Skeletal muscle cell (primary cell): ENCODE measurements at places on chromosomes 5 and 9.

- no peak for DNase-seq
These were observed 116.0 kb downstream of the KCNN2 start for GRCh38 chr5:114477816-114478334.

DNA sequence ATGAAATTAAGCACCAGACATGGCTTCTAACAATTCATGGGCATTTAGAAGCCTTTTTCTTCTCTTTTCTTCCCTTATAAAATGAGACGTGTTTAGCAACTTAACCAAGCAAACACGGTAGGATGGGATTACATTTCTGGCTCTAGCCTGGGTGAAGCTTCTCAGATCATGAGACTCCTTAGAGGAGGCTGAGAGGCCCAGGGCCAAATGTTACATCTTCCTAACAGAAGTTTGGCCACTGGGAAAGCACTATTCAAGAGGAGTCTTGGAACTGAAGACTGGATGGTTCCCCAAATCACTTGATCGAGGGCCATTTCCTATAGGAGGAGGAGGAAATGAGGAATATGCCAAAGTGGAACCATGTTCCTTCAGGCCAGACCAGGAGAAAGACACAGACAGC, 1.9 kb downstream of the GABRP start:
- DNase-seq, result no peak

- no peak for DNase-seq
These were observed 73.4 kb downstream of the SGCD start for GRCh38 chr5:156400231-156400986.

DNA sequence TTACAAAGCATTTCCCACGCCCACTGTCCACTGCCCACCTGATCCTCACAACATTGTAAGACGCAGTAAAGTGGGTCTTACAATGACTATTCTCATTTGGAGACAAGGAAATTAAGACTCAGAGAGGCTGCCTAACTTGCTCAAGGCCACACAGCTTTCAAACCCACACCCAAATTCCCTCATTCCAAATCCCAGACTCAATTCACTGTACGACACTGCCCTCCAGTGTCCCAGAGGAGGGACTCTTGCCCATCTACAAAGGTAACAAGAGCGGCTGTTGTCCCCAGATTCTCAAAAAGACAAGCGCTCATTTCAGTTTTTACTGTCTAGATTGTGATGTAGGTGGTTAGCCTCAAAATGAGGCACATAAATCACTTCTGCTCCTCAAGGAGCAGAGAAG, 184.6 kb downstream of the ACTL7B start:
- DNase-seq, result no peak

DNA sequence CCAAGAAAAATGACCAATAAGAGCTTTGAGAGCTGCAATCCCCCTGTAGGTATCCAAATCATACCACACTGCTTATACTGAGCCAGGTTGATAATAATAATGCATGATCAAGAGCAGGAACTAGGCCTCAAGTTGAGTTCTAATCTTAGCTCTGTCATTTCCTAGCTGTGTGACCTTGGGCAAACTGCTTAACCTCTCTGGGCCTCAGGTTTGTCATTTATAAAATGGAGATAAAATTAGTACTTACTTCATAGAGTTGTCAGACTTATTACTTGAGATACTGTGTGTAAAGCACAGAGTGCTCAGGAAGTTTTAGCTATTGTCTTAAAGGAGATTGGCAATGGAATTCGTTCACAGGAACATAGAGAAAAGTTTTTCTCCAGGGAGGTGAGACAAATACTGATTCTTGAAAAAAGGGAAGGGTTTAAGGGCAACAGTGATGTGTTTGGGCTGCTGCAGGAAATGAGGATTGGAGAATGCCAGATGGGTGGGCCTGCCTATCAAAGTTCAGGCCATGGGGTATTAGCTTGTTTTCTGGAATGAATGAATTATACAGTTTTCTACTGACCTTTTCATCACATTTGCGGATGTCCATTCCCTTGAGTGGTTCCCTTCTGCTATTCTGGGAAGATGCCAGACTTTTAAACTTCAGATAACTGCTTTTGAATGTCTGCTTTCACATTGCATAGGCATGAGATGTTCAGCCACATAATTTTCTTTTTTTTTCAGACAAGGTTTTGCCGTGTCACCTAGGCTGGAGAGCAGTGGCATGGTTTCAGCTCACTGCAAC, 10.2 kb upstream of the ATP6V0E1 start:
- DNase-seq, result peak; percentile 65

DNA sequence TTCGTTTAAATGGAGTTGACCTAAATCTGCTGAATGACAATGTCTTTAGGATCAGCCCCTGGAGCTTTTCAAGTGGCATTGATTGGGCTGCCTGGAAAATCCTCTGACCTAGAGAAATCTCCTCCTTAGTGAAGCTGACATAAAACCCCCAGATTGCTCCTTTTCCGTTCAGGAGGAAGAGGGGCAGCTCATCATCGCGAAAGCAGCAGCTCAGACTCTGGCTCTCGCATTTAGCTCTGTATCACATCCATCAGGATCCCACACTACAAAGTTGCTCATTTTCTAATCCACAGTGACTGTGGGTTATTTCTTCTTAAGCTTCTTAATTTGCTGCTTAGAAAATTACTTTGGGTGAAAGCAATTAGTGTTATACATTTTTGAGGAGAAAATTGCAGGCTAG, 373.7 kb downstream of the ENC1 start:
- no peak for DNase-seq

DNA sequence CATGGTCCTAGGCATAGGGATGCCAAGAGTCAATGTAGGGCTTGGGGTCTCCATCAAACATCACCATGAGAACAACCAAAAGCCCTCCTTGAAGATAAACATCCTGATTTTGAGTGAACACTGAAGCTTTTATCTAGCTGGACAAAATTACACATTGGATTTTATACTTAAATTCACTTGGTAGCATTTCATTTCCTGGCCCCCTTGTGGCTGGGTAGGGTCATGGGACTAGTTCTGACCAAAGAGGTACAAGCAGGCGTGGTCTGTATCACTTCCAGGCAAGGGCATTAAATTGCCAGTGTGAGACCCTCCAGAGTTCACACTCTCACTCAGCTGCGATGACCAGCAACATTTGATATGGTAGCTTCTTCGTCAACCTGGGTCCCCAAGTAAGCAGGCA, 320.3 kb downstream of the ACTL7B start:
- no peak for DNase-seq

GRCh38 chr9:118268046-118268445, 563.8 kb downstream of the TLR4 start:
- DNase-seq, result no peak

- no peak for DNase-seq
These were observed 1724.3 kb upstream of the C9orf72 start for GRCh38 chr9:29297592-29297991.

- peak; percentile 97 for DNase-seq
These were observed 143.9 kb upstream of the STC2 start for GRCh38 chr5:173472164-173472563.

DNA sequence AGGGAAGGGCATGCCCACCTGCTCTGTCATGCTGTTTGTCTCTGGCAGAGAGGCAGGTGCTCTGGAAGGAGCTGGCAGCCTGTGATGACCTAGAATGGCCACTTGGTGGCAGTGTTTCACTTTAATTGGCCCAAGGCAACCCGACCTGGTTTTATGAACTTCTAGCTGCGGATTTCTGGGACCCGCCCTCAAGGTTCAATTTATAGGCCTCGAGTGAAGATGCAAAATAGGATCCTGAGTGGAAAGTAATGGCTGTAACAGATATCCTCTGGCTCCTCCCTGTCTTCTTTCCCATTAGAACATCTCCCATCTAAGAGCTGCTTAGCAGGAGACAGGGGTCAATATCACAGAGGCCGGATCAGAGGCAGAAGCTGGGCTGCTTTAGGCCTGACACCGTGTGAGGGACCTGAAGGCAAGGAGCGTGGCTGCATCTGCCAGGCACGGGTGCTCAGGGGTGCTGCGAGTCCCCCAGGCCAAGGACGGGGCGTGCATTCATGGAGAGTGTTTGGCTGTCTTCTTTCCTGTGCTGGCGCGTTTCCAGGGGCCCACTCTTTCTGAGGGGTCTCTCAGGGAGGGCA, 56.7 kb upstream of the SLC28A3 start:
- peak; percentile 16 for DNase-seq

DNA sequence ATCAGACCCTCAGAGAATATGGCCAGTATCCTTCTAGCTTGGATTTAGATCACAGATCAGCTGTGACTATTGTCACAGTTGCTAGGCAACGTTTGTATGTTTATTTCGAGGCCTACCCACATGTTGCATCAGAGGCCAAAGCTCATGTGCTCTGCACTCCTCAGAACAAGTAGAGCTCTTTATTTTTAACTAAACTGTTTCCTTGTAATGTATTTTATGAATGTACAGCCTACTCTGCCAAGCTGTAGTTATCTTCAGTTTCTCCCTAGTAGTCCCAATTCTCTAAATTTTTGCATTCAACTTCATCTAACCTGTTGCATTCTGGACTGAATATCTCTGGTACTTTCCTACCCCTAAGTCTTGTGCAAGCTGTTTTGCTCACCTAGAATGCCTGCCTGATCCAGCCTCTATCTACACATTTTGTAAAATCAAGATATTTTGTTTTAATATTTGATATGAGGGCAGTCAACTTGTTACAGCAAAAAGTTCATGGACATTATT, 52.8 kb downstream of the CAST start:
- DNase-seq, result peak; percentile 85

DNA sequence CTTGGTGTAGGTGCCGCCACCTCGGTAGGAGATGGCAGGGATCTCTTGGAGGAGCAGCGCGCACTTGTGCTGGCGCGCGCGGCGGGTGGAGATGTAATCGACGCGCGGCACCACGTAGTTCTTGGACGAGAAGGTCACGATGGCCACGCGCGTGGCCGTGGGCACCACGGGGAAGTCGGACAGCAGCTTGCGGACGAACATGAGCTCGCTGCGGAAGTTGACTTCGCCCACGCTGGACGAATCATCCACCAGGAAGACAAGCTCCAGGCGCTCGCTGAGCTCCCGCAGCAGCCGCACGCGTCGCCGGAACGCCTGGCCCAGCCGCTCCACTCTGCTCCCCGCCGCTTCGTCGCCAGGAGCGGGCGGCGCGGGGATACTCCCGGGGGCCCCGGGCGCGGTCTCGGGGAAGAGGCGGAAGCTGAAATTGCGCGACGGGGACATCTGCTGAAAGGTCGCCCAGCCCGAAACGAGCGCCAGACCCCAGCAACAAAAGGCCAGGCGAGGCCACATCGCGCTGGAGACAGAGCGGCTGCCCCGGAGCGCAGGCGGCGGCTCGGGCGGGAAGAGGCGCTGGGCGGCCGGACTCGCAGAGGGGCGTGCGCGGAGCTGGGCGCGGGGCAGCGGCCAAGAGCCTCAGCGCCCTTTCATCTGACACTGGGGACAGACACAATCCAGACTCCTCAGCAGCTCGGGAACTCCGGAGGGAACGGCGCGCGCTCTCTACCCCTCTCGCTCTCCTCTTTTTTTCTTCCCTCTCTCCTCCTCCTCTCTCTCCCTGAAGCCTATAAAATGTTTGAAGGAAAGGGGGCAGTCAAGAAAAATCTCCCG, at the start of gene SVEP1:
Gene SVEP1, minus strand, starts transcription at position 708 of the 828 bp plus-strand sequence. Its CDS starts 198 bp downstream, at position 510.
- DNase-seq, result no peak

- DNase-seq, result no peak
These were observed 43.7 kb upstream of the TEK start for GRCh38 chr9:27065288-27065687.

GRCh38 chr5:148794729-148795561, 31.5 kb upstream of the ADRB2 start:
- peak; percentile 86 for DNase-seq

GRCh38 chr5:144585681-144586080, 415.0 kb downstream of the KCTD16 start:
- no peak for DNase-seq

DNA sequence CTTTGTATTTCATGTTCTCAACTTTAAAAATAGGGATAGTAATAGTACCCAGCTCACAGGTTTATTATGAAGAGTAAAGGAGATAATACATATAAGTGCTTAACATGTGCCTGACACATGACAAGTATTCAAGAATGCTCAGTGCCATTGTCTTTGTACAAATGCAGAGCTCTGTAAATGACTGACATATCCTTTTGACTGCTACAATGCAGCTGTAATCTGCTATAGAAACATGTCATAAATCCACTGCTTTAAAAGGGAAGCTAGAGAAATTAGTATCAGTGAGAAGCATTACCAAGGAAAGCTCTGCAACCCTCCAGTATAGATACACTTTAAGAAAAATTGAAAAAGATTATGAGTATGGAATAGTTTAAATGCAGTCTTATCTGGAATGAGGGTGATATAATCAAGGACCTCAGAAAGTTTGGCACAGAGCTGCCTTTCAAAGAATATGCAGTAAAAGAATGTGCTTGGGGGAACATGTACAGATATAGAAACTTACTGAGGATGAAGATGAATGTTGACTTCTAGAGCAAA, 17.9 kb downstream of the ERAP1 start:
- no peak for DNase-seq
